Bladder microvascular endothelial cell (primary cell): ENCODE measurements at places on chromosomes 2 and 18. TPM values are rescaled to one million over a fixed set of nuclear protein-coding genes. Genes with fewer than 3 reads are reported as not detected.

The TTR gene
- not detected in 2 replicates for total RNA-seq

The PLA2R1 gene
- total RNA-seq, result 6.5 and 37.4 TPM in 2 replicates

The C1QL2 gene
- total RNA-seq, result not detected in 2 replicates

The FOXD4L1 gene
- total RNA-seq, result under 0.01 and 0.06 TPM in 2 replicates

The FBXO48 gene
- 0.16 and 0.50 TPM in 2 replicates for total RNA-seq

The SLC25A52 gene
- total RNA-seq, result 0.25 TPM in 1 of 2 replicates, not detected in the other

The CYRIA gene
- total RNA-seq, result 17.0 and 30.8 TPM in 2 replicates
